CD4-positive, alpha-beta T cell treated with Interleukin-10 for 1 hour (primary cell): ENCODE measurements at places on chromosomes 5 and 9.
A peak's percentile ranks its signal among the peaks of the same experiment; 100 is the strongest.

DNA sequence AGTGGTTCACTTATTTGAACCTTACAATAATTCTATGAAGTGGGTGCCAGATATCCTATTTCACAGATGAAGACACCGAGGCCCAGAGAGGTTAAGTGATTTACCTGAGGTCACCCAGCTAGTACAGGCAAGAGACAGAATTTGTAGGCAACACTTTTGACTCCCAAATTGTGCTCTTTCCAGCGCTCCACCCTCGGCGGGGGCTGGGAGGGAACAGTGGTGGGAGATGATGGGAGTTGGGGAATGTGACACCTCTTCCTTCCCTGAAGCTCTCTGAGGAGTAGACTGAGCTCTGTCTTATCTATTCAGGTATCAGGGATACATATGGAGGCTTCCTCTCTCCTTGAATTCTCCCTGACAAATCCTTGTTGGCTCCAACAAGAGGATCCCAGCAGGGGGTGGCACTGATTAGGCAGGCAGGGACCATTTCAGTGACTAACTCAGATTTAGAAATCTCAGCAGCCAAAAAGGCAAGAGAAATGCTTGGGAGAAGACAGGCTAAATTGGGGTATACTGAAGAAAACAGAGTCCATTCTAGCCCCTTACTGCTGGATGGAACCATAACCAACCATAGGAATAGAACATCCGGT, 95.8 kb upstream of the PANK3 start:
- no peak for DNase-seq

GRCh38 chr9:76887951-76888350, 18.0 kb downstream of the PRUNE2 start:
- no peak for DNase-seq

DNA sequence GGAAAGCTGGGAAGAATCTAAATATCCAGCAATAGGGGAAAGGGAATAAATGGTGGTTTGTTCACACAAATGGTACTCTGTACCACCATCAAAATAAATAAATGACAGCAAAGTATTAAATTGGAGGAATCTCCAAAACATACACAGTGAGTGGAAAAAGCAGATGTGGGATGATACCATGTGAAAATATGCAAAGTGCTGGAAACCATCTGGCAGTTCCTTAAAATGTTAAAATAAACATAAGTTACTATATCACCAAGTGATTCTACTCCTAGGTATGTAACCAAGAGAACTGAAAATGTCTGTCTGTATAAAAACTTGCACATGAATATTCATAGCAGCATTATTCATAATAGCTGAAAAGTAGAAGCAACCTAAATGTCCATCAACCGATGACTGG, 41.9 kb upstream of the TEX48 start:
- DNase-seq = no peak

DNA sequence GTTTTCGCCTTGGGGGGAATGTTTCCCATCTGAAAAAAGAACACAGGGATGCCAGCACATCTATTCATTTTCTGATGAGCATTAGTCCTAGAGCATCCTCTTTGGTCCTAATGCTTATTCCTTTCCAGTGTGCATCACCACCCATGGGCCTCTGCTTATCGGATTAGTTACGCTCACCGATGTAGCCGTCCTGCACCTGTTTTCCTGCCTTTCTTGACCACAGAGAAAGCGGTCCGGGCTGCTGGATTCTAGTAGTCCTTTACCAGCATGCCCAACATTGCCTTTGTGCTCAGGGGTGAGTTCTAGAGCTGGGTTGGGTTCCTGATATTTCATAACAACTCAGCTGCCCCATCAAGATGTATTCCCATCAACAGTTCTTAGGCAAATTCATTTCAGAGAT, 2084.5 kb upstream of the C9orf72 start:
- DNase-seq = no peak

DNA sequence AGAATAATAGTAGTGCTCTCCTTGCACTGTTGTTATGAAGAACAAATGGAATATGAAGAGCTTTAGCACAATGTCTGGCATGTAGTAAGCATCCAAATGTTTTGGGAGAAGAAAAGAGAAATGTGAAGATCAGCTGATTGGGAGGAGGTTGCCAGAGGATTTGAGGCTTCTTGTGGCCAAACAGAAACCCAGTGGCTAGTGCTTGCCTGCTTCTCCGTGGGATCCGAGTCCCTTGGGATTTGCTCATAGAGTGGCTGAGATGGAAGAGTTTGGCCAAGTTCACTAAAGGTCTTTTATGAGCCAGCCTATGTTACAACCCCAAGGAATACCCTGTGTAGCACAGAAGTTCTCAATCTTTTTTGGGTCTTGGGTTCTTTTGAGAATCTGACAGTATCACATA, 86.0 kb downstream of the ANGPTL2 start:
- DNase-seq = no peak

DNA sequence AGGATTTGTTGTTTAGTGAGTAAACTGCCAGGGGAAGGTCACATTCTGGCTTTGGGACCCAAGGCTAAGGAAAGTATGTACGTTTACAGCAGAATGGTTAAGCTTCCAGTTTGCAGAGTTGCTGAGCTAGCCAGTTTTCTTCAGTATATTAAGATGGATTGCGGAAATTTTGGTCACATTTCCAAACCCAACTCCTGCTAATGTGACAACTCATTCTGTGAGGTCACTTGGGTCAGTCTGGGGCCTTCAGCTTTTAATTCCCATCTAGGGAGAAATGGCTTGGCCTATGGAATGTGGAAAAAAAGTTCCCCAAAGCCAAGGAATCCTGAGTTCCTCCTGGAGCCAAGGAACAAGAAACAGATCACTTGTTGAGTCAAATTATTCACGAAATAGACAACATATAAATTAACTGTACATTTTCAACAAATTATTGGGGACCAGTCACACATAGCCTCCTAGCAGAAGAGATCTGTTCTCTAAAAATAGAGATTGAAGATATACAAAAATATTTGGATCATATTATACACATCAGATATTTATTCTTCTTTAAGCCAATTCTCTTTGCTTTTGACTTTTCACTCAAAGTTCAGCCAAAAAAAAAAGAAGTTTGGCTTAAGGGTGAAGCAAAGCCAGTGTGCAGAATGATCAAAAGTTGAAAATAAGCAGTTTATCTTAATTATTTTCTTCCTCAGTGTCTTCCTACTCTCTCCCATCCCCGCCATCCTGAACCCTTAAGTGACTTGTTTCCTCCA, 8.8 kb downstream of the KCNV2 start:
- no peak for DNase-seq

DNA sequence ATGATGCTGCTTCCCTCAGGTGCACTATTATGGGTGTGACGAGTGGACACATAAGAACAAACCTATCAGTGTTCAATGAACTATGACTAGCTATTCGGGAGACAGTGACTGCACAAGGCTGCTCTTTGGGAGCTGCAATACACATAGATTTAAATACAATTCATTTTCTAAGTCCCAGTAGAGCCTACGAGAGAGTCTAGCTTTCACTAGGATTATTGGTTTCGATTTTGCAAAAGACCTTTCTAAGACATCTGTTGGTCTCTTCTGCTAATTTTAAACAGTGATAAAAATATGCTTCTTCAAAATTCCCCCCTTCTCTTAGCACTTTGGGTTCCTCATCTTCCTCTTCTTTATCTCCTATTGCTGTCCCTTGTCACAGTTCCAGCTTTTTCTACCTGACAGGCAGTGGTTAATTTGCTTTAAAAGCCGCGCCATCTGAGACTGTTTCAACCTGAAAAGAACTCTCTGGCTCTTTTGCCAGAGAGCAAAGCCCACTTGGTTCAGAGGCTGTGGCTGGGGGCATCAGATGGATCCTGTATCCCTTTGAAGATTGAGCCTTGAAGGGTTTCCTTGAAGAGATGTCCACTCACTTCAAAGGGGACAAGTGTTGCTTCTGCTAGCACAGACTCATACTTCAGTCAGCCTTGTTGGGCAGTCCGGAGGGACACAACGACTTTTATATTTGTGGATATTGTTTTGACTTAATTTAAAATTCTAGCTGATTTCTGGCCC, 241.5 kb downstream of the MAN2A1 start:
- DNase-seq = no peak

DNA sequence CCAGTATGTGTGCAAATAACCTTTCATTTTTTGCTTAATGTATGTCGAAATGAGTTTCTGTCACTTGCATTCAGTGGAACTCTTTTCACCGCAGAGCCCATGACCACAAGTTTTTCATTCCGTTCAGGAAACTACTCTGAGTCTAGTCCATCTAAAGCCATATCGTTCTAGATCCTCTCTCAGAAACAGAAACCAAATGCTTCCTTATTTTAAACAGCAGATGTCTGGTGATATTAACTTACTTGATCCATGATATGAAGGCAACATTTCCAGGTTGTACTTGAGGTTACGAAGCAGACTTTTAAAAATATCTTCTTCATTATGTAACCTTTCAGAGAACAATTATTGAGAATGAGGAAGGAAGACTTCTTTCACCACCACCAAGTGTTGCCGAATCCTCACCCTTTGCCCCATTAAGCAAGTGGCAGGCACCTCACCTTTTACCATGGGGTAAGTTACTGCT, 72.4 kb upstream of the GNAQ start:
- peak; percentile 28 for DNase-seq

DNA sequence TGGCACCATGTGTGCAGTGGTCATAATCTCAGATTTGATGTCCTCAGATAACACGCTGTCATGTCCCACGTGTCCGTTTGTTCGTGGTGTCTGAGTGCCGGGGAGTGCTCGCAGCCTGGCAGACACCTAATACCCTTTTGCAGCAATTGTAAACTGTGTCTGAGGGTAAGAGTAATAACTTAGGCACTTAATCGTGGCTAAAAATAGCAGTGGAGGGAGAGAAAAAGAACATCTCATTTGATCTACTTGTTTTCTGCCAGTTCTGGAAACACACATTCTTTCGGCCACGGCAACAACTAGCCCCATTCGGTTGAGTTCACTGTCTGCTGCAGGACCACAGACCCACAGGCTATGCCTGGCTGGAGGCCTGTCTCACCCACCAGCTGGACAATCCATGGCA, 16.5 kb downstream of the ADCY2 start:
- no peak for DNase-seq
